ENCODE measurements at places on chromosomes 16 and 17.

GRCh38 chr17:60622961-60623360 is 23.0 kb downstream of the PPM1D start:
- DNase-seq, result no peak

- no peak for DNase-seq
These were observed 4.6 kb upstream of the SLC12A3 start for GRCh38 chr16:56860226-56861020.

GRCh38 chr16:57169327-57169726 is 16.5 kb downstream of the PSME3IP1 start:
- peak; percentile 75 for DNase-seq

DNA sequence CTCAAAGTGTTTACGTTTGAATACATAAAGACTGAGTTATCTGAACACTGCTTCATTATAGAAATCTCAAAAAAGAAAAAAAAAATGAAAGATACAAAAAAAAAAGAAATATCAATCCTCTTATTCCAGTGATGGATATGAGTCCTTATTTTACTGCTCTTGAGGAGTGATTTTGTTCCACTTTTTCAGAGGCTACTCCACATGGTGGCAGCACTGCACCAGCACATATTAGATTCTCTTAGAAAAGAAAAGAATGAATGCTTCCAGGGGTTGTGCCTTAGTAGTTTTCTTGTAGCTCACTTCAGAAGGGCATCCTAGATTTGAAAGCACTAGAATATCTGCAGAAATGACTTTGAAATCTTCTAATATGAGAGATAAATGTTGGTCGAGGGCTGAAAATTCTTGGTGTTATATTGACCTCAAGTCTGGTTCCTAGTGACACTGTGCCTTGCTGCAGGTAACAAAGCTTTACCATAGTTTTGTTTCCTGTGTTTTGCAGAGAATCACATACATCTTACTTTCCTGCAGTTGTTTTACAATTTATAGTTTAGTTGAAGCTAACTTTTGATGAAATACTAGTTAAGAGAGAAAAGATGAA is 25.9 kb downstream of the AP2B1 start:
- DNase-seq, result peak; percentile 66

- DNase-seq, result no peak
These were observed 67.5 kb downstream of the GNAO1 start for GRCh38 chr16:56258508-56259424.

DNA sequence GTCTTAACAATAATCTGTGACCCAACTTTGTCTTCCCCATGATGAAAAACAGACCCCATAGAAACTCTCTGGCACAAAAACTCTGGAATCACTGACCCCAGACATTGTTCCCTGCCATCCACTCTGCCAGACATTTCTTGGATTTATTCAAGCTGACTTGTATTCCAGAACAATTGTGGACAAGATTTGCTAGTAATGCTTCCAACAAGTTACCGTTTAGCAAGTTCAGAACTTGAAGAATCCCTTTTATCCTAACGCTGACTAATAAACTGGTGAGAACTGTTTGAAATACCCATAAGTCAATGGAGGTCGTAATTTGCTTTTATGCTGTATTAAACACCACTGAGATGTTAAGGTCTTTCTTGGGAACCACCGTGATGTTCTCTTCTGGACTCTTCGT is 10.5 kb downstream of the HSBP1 start:
- no peak for DNase-seq

DNA sequence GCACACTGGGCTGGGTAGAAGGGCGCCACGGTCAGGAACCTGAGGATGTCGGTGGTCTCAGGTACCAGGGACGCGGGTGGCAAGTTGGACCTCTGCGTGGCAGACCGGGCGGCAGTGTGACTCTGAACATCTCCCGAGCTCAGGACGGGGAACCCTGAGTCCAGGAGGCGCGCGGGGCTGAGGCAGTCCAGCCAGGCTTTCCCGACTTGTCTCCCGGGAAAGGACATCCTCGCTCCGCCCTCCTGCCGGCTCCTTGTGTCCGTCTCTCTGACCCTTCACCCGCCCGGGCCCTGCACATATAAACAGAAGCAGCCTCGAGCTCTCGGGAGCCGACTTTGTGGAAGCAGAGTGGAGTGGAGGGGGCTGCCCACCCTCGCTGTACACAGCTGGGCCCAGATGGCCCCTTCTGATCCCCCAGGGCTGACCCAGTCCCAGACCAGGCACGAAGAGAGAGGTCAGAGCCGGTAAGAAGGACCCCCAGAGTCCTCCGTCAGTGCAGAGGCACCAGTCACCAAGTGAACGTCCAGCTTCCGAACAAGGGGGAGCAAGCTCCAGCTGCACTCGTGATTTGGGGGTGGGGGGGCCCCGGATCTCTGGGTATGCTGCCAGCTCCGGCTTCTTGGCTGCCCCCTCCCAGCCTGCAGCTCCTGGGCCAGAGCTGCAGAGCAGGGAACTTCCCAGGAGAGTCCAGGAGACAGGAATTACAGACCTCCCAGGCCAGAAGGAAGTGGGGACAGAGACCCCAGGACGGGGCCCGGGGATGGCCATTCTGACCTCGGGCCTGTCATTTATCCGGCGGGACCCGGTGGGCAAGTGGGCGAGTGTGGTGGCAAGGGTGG is 8.5 kb upstream of the P2RX1 start:
- no peak for DNase-seq

DNA sequence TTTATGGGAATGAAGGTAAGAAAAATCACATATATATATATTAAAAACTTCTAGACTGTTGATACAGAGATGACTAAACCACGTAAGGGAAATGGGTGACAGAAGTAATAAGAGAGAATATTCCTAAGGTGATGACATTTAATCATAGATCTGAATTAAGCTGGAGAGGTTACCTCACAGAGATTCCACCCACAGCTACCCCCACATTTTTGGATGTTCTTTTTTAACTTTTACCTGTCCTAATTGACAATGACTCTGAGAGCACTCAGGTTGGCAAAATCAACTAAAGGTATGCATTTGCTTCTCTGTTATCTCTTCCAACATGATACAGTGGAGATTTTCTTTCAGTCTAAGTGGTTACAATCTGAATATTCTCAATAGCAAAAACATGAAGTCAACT is 1280.6 kb downstream of the CDH11 start:
- no peak for DNase-seq

DNA sequence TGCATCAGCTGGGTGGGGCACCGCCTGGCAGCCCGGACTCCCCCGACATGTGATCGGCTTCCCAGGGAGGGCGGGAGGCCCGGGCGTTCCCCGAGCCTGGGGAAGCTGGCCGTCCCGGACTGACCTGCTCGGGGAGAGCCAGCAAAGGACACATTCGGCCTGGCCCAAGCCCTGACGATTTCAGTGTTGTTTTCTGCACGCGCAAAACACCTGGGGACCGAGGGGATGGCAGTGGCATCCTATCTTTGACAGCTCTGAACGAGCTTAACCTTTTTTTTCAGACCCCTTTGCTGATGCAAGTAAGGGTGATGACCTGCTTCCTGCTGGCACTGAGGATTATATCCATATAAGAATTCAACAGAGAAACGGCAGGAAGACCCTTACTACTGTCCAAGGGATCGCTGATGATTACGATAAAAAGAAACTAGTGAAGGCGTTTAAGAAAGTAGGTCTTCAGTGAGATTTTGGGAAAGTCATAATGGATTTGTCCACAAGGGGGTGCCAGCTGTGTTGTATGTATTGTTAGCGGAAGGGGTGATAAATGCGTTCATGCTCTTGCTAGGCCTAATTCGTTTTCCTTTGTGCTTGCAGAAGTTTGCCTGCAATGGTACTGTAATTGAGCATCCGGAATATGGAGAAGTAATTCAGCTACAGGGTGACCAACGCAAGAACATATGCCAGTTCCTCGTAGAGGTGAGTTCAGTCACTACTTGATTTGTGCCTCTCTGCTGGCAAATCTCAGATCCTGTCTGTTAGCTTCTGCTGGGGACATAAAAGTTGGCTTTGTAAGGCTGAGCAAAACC is 1.0 kb downstream of the EIF1 start:
- peak; percentile 72 for DNase-seq

GRCh38 chr17:46758614-46759013 is 59.9 kb downstream of the WNT3 start:
- DNase-seq, result no peak

GRCh38 chr17:68981288-68981687 is 26.1 kb upstream of the ABCA8 start:
- DNase-seq, result no peak

DNA sequence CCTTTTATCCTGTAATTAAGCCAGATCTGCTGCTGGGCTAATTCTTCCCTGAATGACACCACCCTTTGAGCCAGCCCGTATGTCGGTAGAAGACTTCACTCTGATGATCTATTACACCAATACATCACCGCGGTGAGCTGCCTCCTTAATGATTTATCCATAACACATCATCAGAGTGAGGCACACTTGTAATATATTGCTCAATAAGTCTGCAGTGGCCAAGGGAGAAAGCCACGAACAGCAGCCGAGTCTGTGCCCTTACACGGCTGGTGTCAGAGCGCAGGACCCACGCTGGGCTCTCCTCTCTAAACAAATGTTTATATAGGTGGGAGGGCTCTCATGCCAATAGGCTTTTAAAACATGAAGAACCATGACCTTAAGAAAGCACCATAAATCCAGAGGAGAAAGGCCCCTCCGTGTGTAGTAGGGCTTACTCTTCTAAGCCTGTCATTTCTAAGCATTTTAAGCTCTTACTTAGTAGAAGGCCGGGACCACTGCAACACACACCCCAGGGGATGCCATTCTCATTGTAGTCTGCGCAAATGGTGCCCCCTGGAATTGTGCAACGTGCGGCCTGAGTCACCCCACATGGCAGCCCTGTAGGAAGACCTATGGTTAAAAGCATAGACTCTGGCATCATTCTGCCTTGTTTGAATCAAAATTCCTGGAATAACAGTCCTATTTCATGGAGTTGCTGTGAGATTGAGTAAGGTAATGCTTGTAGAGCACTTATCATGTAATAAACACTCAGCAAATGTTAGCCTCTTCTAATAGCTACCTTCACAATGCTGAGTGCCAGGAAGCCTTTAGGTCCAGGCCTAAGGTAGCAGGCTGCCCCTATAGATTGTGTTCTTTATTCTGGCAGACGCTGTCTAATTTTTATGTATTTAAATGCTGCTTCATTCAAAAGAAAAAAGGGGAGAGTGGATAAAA is 26.1 kb downstream of the MRPS23 start:
- peak; percentile 32 for DNase-seq

DNA sequence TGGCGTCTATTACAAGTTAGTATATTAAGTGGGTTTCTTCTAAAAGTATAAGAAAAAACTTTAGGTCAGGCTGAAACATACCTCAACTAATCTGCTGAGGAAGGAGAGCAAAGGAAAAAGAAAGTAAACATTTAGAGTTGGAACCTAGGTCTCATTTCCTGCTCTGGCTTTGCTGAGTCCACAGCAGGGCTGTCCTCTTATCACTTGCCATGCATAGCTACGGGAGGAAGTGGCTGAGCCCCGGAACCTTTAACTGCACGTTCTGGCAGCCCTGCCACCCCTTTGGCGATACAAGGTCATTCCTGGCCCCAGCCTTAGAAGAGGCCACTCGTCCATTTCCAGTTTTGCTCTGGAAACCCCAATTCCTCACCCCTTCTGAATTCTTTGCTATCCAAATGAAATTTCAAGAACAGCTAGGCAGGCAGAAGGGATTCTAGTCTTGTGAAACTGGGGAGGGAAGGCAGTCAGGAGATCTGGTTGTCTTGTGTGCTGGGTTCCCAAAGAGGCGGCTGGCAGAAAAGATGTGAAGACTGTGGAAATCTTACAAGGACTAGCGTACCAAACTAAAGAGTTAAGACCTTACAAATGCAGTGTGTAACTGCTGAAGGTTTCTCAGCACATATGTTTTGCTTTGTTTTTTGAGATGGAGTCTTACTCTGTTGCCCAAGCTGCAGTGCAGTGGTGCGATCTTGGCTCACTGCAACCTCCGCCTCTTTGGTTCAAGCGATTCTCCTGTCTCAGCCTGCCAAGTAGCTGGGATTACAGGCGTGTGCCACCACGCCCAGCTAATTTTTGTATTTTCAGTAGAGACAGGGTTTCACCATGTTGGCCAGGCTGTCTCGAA is 19.1 kb downstream of the WIPI1 start:
- DNase-seq, result no peak

DNA sequence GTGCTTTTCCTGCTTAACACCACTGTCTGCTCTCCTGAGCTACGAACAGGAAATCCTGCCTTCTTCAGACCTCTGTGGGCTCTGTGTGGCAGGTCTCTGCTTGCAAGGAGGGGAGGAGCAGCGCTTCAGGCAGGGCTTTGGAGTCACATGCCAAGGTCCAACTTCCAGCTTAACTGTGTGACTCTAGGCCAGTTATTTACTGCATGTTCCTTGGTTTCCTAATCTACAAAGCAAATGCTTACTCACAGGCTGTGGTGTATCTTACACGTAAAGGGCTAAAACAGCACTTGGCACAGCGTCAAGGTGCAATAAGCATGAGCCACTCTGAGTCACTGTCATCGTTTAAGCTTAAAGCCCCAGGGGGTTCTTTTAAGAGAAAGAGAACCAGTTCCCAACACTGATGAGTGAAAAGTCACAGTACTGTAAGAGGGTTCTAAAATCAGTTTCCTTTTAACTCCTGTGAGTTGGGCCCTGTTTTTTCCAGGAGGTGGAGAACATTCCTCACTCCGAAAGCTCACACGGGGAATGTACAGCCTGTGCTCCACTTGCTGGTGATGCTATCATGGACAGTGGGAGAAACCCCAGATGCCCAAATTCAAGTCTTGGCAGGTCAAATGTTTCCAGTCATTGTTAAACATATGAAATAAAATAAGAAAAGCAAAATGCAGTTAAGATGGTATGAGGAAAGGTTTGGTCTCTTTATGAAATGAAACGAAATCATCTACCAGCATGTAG is 54.1 kb upstream of the BCAR1 start:
- DNase-seq, result no peak

GRCh38 chr17:33942414-33942813 is 312.7 kb upstream of the CCL2 start:
- no peak for DNase-seq

- no peak for DNase-seq
These were observed 236.3 kb downstream of the KCNJ2 start for GRCh38 chr17:70405492-70406220.

DNA sequence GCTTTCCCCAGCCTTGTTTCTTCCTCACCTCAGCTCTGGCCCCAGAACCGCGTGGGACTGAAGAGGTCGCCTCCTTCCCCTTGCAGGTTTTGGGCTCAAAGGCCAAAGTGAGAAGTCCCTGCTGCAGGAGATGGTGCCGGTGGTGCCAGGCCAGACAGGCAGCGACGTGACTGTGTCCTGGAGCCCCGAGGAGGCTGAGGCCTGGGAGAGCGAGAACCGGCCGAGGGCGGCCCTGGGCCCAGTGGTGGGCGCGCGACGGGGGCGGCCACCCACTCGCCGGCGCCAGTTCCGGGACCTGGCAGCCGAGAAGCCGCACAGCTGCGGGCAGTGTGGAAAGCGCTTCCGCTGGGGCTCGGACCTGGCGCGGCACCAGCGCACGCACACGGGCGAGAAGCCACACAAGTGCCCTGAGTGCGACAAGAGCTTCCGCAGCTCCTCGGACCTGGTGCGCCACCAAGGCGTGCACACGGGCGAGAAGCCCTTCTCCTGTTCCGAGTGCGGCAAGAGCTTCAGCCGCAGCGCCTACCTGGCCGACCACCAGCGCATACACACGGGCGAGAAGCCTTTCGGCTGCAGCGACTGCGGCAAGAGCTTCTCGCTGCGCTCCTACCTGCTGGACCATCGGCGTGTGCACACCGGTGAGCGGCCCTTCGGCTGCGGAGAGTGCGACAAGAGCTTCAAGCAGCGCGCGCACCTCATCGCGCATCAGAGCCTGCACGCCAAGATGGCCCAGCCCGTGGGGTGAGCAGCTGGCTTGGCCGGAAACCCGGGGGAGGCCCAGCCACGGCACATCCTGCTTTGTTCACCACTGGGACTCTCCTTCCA is 6.0 kb downstream of the ZNF213 start:
- DNase-seq, result no peak

- DNase-seq, result peak; percentile 82
These were observed 849.1 kb upstream of the RBFOX1 start for GRCh38 chr16:6483469-6484033.

GRCh38 chr16:12260647-12261262 is 284.2 kb downstream of the SNX29 start:
- DNase-seq, result peak; percentile 71

All from neural progenitor cell (in vitro differentiated cells).